ENCODE measurements at places on chromosomes 11 and 22.

DNA sequence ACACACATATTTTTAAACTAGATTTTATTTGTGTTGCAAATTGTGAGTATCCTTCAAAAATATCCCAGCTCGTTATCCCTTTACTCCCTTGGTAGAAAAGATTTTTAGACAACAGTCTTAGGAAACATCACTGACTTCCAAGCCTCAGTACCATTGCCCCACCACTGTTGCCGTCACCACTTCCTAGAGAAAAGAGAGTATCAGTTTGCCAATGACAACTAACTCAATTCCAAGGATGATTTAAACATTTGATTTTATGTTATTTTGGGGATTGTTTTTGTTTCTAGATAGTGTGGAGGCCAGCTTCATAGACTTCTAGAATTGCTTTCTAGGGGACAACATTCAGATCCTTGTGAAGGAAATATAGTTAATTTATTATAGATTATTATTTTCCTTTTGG is 274.0 kb upstream of the MPPED2 start:
- no peak for DNase-seq

DNA sequence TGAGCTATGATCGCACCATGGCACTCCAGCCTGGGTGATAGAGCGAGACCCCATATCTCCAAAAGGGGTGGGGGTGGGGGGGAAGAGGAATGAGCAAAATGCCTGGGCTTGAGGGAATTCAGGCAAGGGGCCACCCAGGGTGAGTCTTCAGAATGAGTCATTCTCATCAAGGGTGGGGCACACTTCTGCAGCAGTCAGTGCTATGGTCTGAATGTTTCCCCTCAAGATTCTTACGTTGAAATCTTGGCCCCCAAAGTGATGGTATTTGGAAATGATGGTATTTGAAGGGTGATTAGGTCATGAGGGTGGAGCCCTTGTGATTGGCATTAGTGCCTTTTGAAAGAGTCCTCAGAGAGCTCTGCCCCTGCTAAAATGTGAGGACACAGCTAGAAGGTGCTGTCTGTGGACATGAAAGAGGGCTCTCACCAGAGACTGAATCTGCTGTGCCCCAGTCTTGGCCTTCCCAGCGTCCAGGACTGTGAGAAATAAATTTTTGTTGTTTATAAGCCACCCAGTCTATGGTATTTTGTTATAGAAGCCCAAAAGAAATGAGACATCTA is 86.4 kb upstream of the THY1 start:
- no peak for DNase-seq

GRCh38 chr11:73789279-73789670 is 1.6 kb downstream of the MRPL48 start:
- no peak for DNase-seq

DNA sequence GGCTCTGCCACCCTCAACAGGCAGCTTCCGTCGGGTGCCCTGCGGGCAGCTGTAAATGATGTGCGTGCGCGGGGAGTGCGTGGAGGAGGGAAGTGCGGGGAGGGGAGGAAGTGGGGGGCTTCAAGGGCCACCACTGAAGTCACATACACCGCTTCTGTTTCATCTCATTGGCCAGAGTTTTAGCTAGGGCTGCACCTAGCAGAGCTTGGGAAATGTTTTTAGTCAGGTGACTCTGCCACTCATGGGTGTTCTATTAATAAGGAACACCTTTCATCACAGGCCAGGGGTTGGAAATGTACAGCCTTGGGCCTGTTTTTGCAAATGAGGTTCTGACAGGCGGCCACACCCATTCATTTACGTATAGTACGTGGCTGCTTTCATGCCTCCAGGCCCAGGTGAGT is 14.6 kb downstream of the FAM118A start:
- no peak for DNase-seq

DNA sequence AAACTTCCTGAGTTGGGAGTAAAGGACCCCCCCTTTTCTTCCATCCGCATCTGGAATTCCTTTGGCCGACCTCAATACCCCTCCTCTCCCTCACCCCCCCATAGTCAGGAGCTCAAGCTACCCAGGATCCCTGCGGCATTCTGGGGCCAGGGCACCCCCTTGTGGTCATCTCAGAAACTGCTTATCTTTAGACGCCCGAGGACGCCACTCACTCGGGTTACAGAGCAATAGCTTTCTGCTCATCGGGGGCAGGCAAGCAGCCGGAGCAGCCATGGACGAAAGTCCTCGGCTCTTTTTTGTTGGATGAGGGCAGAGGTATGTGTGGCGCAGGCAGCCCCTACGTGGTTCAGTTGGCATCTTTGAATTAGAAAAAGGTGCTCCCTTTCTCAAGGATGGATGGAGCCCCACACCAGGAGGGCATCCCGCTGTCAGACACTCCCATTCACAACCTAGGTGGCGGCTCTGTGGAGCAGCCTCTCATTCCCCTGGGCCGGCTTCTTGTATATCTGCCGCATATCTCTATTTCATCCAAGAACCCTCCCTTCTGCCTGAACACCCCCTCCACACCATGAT is 2.3 kb downstream of the C1QTNF5 start:
- DNase-seq: peak; percentile 88

DNA sequence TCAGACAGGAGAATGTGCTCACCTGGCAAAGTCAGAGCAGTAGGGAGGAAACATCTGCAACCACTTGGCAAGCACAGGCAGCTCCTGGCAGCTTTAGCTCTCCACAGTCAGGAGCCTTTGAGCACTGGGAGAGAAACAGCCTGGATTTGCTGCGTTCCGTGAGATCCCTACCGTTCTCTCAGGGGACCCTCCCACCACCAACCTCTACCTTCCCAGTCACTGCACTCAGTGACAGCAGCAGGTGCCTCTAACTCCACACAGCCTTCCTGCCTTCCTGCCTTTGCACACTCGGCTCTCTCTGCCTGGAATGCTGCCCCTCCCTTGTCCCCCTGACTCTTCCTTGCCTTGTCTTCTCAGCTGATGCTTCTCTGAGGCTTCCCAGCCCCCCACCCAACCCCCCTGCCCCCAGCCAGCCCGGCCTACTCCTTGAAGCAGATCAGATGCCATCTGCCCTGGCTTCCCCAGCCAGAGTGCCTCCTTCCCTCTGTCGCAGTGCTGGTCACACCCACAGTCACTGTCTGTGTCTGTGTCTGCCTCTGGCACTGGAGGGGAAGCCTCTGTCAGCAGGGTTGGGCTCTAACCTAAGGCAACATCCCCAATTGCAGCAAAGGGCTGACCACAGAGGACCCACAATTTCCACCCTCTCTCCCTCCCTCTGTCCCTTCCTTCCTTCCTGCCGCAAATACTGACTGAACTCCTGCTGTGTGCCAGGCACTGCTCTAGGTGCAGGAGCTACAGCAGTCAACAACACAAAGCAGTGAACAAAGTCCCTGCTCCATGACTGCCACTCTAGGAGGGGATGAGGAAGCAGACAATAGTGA is 14.9 kb upstream of the TSKU start:
- DNase-seq: peak; percentile 72

- no peak for DNase-seq
Measured at GRCh38 chr11:86932924-86933875, 22.0 kb downstream of the FZD4 start.

DNA sequence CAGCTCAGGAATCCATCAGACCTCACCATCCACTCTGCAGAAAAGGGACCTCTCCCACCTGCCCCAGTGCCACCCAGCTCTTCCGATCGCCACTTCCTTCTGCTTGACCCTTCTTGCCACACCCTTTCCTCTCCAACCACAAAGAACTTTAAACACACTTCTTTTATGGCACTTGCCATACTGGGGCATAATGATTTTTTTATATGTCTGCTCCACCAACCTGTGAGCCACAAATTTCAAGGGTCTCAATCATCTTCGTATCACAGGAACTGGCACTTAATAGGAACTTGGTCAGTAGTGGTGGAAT is 11.7 kb upstream of the MYH9 start:
- peak; percentile 47 for DNase-seq

- DNase-seq: no peak
Measured at GRCh38 chr22:17866621-17867020, 92.4 kb upstream of the BID start.

DNA sequence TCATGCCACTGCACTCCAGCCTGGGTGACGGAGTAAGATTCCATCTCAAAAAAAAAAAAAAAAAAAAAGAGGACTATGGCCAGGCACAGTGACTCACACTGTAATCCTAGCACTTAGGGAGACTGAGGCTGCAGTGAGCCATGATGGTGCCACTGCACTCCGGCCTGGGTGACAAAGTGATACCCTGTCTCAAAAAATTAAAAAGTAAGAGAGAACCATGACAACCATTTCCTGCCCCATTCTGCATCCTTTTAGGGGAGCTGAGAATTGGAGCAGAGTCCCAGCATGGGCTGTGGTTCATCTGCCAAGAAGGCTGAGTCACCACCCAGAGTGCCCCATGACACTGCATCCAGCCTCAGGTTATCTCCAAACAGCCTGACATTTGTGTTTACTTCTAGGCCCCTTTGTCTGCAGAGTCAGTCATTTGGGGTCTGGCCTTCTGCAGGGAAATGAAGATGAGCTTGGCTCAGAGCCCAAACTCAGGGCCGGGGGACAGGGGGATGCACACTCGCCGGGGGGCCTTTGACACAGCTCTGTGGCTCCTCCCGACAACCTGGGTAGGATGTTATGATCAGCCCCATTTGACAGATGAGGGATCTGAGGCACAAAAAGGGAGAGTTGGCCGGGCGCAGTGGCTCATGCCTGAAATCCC is 4.7 kb downstream of the CSDC2 start:
- DNase-seq: peak; percentile 32

DNA sequence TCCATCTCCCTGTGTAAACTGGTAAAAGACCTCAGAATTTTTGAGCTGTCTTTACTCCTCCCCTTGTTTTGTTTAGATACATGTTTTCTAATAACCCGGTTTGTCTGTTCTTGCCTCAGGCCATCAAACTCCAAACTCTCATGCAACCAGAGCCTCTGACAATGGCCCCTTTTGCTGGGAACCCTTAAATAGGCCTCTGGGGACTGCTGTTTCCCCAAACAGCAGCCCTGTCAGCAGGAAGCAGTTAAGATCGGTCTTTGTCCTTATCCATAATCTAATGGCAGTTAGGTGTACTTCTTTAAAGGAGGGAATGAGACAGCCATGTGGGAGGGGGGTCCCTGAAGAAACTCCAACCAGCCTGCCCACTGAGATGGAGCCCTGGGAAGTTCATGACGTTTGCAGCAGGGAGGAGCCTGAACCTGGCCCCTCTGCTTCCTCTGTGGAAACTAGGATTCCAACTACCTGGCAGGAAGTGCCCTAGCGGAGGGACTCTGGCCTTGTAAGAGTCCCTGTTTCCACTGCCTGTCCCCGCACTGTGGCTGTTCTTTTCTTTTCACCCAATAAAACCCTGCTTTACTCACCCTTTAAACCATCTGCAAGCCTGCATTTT is 1354.4 kb downstream of the LRRC4C start:
- no peak for DNase-seq

DNA sequence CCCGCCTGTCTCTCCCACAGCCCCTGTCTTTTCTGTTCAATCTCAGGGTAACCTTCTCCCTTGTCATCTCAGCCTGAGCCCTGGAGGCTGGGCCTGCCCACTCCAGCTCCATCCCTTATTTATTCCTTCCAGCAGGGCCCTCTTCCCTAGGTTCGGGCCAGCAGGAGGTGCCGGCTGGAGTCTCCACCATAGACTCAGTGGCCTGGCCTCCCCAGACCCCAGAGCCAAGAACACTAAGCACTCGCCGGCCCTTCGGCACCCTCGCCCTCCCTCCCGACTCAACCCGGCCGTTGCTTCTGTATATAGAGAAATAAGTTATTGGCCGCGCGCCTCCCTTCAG is 1.4 kb upstream of the RAB1B start:
- no peak for DNase-seq

- no peak for DNase-seq
Measured at GRCh38 chr11:8671651-8672062, 10.8 kb downstream of the TRIM66 start.

DNA sequence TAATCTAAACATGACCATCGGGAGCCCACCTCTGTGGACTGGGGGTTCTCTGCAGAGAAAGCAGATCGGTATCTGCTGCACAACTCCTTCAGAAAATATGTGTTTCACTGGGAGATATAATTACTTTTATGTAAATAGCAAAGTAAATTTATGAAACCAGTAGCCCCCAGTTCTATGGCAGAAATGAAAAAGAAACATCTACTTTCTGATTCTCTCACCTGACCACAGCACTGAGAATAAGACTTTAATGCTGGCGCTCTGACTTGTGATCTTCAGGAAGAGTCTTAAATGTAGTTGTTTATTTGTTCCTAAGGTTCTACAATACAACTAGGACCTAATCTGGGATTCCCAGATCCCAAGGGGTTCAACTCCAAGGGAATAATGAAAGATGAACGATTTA is 518.0 kb downstream of the DLG2 start:
- DNase-seq: no peak

GRCh38 chr11:15507592-15507991 is 392.9 kb downstream of the INSC start:
- peak; percentile 96 for DNase-seq

DNA sequence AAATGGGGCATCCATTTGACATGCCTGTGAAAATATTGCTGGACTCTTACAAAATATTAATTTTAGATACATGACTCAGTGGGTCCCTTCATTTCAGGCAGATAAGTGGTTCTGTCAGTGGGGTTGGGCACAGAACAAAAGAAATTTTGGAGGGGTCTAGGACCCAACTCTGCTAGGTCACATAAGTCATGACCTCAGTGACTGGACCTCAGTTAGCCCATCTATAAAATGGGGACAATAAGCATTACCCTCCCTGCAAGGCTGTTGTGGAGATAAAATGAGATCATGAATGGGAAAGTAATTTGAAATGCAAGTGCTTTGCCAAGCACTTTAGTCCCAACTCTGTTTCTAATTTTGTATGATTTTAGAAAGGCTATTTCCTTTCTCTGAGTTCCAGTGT is 23.8 kb downstream of the ADORA2A start:
- DNase-seq: no peak

DNA sequence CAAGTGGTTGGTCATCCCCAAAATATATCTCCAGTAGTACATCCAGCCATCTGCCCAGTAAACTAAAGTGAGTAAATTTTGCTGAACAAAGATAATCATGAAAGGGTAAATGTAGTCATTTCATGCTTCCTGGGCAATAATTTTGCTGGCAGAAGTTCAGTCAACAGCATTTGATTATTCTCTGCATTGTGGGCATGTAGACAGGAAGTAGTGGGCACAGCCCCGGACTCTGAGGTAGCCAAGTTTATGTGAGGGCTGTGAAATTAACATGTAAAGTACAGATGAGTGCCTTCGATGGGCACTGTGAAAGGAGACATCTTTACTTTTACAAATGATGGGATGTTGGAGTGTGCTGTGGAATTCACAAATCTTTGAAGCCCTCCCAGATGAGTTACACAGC is 312.2 kb upstream of the MTNR1B start:
- no peak for DNase-seq

- DNase-seq: no peak
Measured at GRCh38 chr22:49587421-49587820, 240.3 kb downstream of the BRD1 start.
